ENCODE measurements at places on chromosomes 6 and 20.

GRCh38 chr6:97765461-97765860 lies 482.4 kb upstream of the MMS22L start:
- no peaks in the 10 kb centered on the region for H3K4me1 ChIP-seq
- H3K27me3 ChIP-seq = no peaks in the 10 kb centered on the region
- H3K4me3 ChIP-seq = no peak overlapping the region
- no peak for DNase-seq
- no peak overlapping the region for H3K27ac ChIP-seq

- H3K36me3 ChIP-seq = peaks cover 2% of the 10 kb centered on the region
- no peak overlapping the region for H3K27ac ChIP-seq
- no peak for DNase-seq
- H3K4me1 ChIP-seq = no peaks in the 10 kb centered on the region
- H3K27me3 ChIP-seq = no peaks in the 10 kb centered on the region
These were observed 117.9 kb downstream of the LRRC1 start for GRCh38 chr6:53912661-53913060.

DNA sequence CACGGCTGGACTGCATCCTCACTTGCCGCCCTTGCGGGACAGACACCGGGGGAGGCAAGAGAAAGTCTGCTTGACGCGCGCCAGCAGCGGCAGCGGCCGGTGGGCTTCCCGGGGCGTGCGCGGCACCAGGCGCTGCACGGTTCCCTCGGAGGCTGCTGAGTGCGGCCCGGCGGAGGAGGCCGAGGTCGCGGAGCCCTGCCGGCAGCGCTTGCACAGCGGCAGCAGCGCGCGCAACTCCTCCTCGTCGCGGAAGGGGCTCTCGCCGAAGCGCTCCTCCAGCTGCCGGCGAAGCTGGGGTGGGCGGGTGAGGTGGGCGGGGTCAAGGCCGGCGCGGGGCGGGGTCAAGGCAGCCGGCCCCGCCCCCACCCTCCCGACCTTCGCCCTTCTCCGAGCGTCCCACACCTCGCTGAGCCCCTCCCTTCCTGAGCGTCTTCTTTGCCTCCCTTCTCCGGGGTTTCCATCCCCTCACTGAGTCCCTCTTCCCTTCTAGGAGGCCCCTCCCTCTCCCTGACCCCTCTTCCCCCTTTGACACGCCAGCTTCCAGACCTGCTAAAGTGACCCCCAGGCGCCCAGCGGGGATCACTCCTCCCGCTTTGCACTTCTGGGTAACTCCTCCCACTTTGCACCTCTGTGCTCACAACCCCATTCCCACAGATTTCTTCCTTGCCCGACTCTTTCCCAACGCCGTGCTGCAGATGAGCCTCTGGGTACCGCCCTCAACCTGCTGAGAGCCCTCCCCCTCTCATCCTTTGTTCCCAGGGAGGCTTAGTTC lies 8.8 kb downstream of the DUSP15 start:
- peak overlapping the region; percentile 70 for H3K4me3 ChIP-seq
- peaks cover 7% of the 10 kb centered on the region for H3K27me3 ChIP-seq
- H3K36me3 ChIP-seq = peaks cover 2% of the 10 kb centered on the region
- DNase-seq = peak; percentile 34
- peaks cover 6% of the 10 kb centered on the region for H3K4me1 ChIP-seq

- no peak overlapping the region for H3K4me3 ChIP-seq
- no peaks in the 10 kb centered on the region for H3K27me3 ChIP-seq
- H3K36me3 ChIP-seq = peaks cover 3% of the 10 kb centered on the region
- no peaks in the 10 kb centered on the region for H3K4me1 ChIP-seq
- no peak for DNase-seq
These were observed 5.3 kb upstream of the GUCA1B start for GRCh38 chr6:42200035-42200434.

- no peak overlapping the region for H3K4me3 ChIP-seq
- DNase-seq = no peak
- no peaks in the 10 kb centered on the region for H3K36me3 ChIP-seq
- H3K27ac ChIP-seq = no peak overlapping the region
- H3K4me1 ChIP-seq = no peaks in the 10 kb centered on the region
- no peaks in the 10 kb centered on the region for H3K27me3 ChIP-seq
These were observed 21.5 kb downstream of the TPBG start for GRCh38 chr6:82385102-82385501.

- H3K4me1 ChIP-seq = no peaks in the 10 kb centered on the region
- H3K27ac ChIP-seq = no peak overlapping the region
- H3K36me3 ChIP-seq = peaks cover 17% of the 10 kb centered on the region
- H3K27me3 ChIP-seq = no peaks in the 10 kb centered on the region
- H3K4me3 ChIP-seq = no peak overlapping the region
These were observed 3.0 kb downstream of the ZC2HC1B start for GRCh38 chr6:143867236-143867635.

GRCh38 chr6:16067568-16067967 lies 61.3 kb upstream of the MYLIP start:
- H3K27me3 ChIP-seq = peaks cover 17% of the 10 kb centered on the region
- no peaks in the 10 kb centered on the region for H3K36me3 ChIP-seq
- no peaks in the 10 kb centered on the region for H3K4me1 ChIP-seq
- no peak for DNase-seq
- H3K27ac ChIP-seq = no peak overlapping the region

Measured in central memory CD8-positive, alpha-beta T cell (primary cell).